Activated naive CD4-positive, alpha-beta T cell (primary cell): ENCODE measurements at places on chromosomes 4 and X.

DNA sequence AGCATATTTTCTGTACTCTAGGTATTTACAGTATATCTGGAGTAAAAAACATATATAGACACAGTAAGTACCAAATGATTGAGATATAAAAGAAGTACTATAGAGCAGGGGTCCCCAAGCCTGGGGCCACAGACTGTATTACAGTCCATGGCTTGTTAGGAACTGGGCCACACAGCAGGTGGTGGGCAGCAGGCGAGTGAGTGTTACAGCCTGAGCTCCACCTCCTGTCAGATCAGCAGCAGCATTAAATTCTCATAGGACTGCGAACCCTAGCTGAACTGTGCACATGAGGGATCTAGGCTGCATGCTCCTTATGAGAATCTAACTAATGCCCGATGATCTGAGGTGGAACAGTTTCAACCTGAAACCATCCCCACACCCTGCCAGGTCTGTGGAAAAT lies 300.7 kb downstream of the NR3C2 start:
- no peak for DNase-seq

- DNase-seq = no peak
These were observed 543.5 kb downstream of the GABRG1 start for GRCh38 chr4:45580334-45580733.

DNA sequence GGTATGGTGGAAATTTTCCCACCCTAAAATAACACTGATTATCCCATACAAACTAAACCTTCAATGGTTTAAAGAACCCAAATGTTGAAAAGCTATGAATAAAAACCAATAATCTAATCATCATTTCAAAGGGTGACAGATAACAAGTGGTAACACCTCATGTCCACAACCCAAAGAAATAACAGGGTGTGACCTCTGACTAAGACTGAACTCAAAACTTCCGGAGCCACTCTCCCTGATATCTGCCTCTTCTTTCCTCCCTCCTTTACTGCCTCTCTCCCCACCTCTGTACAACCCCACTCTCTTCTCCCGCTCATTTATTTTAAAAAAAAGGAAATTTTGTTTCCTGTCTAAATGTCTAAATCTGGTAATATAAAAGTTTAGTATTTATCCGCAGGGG lies 11.5 kb downstream of the FBXW7 start:
- DNase-seq = no peak

DNA sequence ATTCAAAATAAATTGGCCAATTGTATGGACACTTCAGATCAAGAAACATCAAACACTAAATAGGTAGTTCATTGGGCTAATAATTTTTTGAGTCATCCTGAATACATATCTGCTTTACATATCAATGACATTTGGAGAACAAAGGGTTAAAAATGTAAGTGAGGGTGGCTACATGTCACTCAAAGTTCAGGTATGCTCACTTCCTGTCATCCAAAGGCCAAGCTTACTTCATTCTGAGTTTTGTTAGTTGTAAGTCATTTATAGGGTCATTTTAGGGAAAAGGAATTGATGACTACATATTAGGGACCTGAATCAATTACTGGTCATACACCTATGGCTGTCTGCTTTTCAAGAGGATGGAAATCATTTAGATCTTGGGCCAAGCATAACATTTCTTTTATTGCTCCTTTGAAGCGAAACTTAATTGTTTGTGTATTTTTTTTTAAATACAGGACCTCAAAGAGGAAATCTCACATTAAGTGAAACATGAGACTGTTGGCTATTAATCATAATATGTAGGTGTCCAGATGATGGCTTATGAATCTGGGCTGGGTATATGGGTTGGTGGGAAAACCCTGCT lies 119.2 kb upstream of the LEF1 start:
- no peak for DNase-seq

DNA sequence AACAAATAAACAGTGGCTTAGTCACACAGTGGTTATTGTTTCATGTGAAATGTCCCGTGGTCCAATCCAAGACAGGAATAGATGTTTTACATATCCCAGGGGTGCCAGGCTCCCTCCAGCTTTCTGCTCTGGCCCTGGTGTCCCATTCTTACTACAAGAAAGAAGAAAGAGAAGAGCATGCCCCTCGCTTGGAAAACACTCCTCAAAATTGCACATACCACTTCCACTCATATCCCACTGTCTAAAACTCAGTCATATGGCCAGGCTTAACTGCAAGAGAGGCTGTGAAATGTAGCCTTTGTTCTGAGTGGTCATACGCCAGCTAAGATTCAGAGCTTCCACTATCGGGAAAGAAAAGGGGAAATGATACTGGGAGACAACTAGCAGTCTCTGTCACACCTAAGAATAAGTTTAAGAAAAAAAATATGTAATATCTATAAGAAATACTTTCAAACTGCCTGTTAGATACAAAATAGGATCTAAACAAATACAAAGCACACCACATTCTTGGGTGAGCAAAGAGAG lies 306.8 kb upstream of the FAM241A start:
- no peak for DNase-seq

GRCh38 chrX:49999087-49999486 lies 76.7 kb downstream of the CLCN5 start:
- DNase-seq = no peak

DNA sequence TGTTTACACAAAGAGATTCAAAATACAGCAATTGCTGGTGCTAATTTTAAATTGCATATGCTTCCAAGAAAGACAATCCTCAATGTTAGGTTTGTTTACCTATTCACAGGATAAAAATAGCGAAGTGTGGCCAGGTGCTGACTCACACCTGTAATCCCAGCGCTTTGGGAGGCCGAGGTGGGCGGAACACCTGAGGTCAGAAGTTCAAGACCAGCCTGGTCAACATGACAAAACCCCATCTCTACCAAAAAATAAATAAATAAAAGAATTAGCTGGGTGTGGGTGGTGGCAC lies 77.7 kb downstream of the OPHN1 start:
- no peak for DNase-seq

GRCh38 chrX:78331708-78332107 lies 4.3 kb upstream of the CYSLTR1 start:
- no peak for DNase-seq

- no peak for DNase-seq
These were observed 624.4 kb upstream of the ACTRT1 start for GRCh38 chrX:128676651-128677050.

- no peak for DNase-seq
These were observed 638 bp downstream of the BLTP1 start for GRCh38 chr4:122152711-122153226.

DNA sequence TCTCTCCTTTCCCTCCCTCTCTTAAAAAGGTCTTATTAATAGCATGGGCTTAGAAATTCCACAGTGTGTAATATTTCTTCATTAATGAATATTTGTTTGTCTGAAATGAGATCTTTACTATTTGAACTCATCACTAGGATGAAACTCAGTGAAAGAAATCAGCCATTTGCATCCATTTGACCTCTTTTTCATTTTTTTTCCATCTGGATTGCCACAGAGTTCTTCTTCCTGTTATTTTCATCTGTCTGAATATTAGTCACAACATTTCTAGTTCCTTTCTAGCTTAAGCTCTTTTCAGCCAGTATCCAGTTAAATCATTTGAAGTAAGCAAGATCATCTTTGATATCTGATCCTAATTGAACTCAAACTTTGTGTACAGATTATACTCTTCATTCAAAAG lies 69.2 kb upstream of the PLS3 start:
- DNase-seq = no peak

GRCh38 chrX:68658530-68658929 lies 11.1 kb downstream of the STARD8 start:
- no peak for DNase-seq

DNA sequence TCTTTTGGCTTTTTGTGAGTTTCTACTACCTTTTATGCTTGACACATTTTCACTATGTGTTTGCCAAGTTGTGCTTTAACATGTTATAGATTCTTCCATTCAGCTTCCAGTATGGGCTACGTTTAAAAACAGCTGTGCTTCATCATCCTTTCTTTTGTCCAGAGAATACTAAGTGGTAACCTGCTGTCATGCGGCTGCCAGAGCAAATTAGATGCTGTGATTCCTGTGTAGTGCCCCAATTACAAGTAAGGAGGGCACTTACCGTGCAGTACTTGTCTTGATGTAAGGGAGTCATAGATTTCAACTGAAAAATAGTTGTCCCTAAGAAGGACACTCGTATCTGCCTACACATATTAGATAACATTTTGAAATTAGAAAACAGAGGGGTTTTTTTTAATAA lies 531.8 kb upstream of the GALNTL6 start:
- DNase-seq = no peak

GRCh38 chr4:189278597-189279165 lies 662.0 kb upstream of the FRG1 start:
- no peak for DNase-seq

- no peak for DNase-seq
These were observed 310.0 kb downstream of the PRR32 start for GRCh38 chrX:127129510-127129909.

GRCh38 chrX:46130247-46130646 lies 415.0 kb downstream of the ZNF674 start:
- DNase-seq = no peak

- no peak for DNase-seq
These were observed 2.5 kb downstream of the SLC25A6 start for GRCh38 chrX:1389181-1389992.

DNA sequence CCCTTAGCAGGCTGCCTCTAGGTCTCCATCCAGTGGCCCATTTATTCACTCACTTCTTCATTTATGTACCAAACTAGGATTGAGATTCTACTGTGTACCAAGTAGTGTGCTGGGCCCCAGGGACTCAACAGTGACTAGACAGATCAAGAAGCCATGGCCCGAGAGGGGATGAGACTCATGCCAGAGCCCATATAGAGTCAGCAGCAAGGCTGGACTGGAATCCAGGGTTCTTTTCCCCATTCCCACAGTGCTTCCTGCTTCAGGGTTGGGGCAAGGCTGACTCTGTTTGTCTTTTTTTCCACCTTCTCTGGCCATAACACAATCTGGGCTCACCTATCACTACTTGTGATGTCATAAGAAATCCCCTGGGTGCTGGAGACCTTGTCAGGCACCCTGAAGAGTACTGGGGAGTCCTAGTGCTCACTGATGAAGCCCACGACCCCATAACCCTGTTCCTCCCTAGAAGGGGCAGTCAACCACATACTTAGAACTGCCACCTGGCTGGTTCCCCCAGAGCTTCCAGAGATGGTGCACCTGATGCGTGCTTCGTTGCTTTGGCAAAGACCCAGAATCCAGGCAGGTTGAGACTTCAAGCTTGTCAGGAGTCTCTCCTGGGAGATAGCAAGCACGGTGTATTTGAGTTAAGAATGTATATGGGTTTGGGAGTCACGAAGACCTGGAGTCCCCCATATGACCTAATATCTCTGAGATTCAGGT lies 6.2 kb downstream of the RTL5 start:
- DNase-seq = no peak

DNA sequence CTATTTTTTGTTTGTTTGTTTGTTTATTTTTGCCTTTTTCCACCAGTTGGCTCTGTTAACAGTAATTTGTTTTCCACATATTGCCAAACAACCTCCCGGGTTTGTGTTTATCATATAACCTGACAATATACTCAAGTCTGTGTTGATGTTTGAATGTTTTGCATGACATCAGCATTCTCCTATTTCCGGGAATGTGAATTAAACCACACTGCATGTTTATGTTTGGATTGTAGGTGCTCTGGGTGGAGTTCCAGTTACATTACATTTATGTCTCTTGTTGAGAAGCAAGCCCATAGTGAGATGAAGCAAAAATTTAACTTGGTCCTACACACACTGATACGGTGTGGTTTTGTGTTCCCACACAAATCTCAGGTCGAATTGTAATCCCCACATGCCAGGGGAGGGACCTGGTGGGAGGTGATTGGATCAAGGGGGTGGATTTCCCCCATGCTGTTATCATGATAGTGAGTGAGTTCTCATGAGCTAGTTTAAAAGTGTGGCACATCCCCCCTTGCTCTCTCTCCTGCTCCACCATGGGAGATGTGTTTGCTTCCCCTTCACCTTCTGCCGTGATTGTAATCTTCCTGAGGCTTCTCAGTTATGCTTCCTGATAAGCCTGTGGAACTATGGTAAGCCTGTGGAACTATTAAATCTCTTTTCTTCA lies 54.4 kb upstream of the CLNK start:
- no peak for DNase-seq

- DNase-seq = no peak
These were observed 2.3 kb upstream of the BTC start for GRCh38 chr4:74796631-74797030.

- DNase-seq = no peak
These were observed 7.9 kb upstream of the NALF2 start for GRCh38 chrX:69496183-69496582.

DNA sequence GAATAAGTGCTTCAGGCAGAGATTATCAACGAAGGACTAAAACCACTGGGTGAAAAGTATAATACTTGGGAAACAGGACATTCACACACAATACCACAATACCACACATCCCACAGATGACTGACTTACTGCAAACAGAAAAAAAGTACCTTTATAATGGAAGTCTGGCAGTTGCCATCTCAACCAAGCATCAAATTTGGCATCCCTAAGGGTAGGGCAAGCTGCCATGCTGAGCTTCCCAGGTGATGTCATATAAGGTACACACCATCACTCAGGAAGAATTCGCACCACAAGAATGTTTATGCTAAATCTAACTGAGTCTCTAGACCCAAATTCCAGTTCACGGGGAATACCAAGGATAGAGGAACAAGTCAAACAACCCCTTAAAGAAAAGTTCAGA lies 9.1 kb downstream of the QDPR start:
- DNase-seq = no peak

DNA sequence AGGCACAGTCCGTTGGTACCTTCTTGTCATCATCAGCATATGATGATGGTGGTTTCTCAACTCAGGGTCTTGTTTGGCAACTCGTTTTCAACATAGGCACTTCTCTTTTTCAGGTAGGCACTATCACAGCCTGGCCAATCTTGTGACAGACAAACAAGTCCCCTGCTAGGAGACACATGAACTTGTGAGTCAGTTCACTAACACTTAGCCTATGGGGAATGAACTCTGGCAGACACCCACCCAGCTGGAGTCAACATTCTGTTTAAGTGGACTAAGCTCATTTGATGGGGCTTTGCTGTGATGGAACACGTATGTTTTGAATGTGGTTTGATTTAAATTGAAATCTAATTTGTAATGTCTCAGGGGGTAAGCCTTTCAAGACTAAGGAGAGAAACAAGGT lies 100.7 kb upstream of the MAMLD1 start:
- DNase-seq = no peak

DNA sequence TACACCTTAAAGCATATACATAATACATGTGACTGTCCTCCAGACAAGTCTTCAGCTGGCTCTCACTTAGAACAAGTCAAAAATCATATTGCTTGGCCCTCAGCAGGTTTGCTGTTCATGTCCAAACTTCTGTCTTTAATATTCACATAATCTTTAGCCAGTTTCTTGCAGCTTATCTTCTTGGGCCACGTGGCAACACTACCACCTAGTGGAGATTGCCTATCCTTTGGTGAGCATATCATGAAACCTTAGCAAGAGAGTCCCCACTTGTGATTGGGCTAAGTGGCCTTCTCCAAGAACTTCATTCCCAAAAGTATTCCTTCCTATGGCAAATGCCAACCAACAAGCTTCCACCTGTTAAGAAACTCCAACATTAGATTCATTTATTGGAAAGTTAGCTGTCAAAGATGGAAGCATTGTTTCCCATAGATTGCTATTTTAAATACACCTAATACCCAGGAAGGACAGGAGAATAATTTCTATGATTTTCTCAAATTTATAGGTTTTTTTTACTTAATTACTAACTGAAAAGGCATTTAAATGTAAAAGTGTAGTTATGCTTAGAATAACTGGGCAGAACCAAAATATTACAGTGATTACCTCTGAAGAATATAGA lies 231.9 kb upstream of the INTU start:
- no peak for DNase-seq

- DNase-seq = no peak
These were observed 55.5 kb upstream of the LNX1 start for GRCh38 chr4:53646795-53647194.

- no peak for DNase-seq
These were observed 8.9 kb upstream of the ZNF518B start for GRCh38 chr4:10466161-10466560.
